GM10248 (cell line): ENCODE measurements at places on chromosomes 13 and 19.

- DNase-seq: no peak
Measured at GRCh38 chr13:70747262-70747661, 639.0 kb upstream of the KLHL1 start.

- DNase-seq: peak; percentile 74
Measured at GRCh38 chr19:48469289-48469881, at the start of gene CYTH2. TSS of gene CYTH2 (plus strand) at chr19:48469369. CDS start at chr19:48469508, 139 bp downstream.

DNA sequence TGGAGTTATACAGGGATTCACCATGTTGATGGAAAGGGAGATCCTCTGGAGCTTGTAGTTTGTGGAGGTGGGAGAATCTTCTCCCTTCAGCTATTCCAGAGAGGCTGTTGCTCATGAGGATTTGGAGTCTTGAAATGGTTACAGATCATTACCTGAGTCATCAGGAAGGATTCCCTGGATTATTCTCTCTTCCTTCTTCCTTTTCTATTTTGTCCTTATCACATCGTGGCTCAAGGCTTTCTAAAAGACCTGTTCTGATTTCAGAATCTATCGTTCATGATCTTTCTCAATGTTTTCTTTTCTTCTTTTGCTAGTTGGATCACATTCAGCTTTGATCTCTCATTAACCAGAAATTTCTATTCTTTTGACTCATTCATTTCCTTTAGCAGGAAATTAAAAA, 196.0 kb downstream of the KLF5 start:
- DNase-seq: no peak

DNA sequence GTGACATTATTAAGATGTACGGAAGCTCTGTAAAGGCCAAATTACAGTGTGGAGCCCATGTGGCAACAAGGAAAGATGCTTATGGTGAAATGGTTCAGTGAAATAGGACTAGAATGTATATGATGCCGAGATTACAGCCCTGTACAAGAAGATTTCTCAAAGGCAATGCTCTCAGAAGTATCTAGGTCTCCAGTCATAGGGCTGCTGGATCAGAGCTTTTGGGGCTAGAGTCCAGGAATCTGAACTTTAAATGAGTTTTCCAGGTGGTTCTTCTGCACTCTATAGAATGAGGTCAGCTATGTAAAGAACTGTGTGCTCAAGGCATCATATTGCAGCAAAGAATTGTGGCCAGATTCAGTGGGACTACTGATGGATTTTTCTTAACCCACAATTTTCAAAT, 75.4 kb upstream of the STK24 start:
- DNase-seq: no peak

GRCh38 chr13:40127925-40128324, 472.5 kb downstream of the COG6 start:
- DNase-seq: no peak

- no peak for DNase-seq
Measured at GRCh38 chr13:101919541-101920181, 467.2 kb downstream of the ITGBL1 start.

DNA sequence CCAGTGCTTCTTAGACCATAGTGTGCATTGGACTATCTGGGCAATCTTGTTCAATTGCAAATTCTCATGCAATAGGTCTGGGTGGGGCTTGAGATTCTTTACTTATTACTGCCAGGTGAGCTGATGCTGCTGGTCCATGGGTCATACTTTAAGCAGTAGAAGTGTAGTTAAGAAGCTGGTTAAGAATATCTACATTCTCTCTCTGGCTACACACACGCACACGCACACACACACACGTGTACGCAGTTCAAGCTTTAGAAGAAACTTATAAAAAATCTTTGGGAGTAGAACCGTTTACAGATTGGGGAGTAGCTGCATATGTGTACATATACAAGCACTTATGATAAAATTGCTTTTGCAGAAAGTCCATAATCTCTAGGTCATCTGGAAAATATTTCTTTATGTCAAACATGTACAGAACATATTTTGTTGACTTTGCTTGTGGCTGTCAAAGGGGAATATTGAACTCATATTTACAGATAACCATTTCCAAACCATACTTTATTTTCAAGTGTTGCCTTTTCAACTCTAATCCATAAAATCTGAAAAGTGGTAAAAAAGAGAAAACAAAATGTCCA, 99.7 kb downstream of the GPC6 start:
- no peak for DNase-seq

DNA sequence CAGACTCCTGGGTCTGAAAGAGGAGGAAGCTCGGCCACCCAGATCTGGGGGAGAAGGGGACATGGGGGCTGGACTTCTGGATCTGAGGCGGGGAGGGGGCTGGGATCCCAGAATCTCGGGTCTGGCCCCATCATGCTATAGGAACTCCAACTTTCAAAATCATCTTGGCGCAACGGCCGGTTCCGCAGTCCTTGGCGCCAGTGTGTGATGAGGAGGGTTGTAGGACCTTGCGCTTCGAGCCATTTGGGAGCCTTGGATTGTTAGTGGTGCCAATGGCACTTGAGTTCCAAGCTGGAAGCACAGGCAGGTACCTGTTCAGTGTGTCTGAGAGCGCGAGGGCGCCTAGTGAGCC, 324 bp downstream of the RUVBL2 start:
- no peak for DNase-seq

GRCh38 chr13:26222520-26223046, 469 bp upstream of the RNF6 start:
- no peak for DNase-seq

- peak; percentile 94 for DNase-seq
Measured at GRCh38 chr13:114132419-114133121, at the start of gene RASA3. TSS of gene RASA3 (minus strand) at chr13:114132623. CDS start at chr13:114132489, 134 bp downstream.

DNA sequence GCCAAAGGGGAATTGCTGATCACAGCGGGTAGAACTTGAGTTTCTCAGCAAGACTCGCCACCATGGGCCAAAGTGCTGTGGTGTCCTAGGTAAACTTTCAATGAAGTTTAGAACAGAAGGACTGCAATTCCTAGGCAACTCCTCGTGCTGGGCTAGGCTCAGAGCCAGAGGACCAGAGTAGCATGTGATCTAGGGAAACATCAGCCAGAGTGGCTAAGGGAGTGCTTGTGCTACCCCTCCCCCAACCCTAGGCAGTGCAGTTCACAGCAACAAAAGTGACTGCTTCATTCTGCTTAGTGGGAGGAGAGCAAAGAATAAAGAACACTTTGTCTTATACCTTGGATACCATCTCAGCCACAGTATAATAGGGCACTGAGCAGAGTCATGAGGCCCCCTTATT, 1658.6 kb upstream of the MIR17HG start:
- DNase-seq: no peak

DNA sequence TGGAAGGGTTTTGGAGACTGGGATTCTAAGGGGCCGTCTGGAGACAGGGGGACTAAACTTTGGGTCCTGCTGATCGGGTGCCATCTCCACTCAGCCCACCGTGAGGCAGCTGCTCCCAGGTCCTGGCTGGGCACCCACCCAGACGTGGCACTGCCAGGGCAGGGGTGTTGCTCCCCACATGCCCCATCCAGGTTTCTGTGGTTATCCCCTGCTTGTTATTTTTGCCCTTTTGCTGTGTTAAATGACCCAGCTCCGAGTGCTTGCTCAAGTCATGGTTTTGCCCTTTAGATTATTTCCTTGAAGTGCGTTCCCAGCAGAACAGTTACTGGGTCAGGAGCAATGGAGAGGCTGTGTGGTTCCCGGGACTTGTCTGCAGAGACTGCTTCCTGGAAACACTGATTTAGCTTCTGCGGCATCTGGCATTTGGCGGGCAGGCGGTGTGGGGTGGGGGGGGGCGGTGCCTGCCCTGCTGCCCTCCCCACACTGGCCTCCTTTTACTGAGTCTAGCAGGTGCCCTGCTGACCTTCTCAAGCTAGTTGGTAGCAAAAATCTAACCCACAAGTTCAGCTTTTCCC, 1.9 kb downstream of the RAB11B start:
- no peak for DNase-seq

DNA sequence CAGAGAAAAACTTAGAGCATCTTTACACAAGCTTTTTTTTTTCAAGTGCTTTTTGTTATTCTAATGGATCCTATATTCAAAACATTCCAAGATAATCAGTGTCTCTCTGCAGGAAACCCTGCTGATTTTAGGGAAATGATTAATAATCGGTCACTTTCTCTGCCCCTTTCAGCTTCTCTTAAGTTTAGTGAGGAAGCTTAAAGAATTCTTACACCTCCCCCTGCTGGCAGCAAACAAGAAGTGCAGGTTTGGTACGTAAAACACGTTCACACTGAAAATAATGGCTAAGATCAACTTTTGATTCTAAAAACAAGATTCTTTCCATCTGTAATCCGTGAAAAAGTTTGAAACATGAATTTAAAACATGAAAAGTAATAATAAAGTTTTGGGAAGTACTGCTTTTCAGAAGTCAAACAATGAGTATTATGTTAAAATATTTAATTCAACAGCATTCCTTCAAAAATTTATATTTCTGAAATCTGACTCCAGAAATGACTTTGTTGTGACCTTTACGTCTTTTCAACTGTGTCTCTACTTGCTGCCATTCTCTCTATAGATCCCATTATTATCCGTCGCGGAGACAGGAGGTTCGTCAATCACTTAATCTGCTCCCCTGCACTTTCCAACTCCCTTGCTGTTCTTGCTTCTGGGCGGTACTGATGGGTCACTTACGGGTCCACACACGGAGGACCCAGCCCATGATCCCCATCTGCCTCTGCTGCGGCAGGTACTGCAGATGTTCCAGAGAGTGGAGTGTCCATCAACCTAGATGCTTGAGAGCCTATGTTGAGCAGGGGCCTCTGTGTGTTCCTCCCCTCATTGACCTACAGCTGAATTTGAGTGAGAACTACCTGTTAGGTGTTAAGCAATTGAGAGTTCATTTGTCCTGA, 203.1 kb upstream of the EDNRB start:
- peak; percentile 36 for DNase-seq

- no peak for DNase-seq
Measured at GRCh38 chr13:97881556-97881955, 71.9 kb upstream of the IPO5 start.

DNA sequence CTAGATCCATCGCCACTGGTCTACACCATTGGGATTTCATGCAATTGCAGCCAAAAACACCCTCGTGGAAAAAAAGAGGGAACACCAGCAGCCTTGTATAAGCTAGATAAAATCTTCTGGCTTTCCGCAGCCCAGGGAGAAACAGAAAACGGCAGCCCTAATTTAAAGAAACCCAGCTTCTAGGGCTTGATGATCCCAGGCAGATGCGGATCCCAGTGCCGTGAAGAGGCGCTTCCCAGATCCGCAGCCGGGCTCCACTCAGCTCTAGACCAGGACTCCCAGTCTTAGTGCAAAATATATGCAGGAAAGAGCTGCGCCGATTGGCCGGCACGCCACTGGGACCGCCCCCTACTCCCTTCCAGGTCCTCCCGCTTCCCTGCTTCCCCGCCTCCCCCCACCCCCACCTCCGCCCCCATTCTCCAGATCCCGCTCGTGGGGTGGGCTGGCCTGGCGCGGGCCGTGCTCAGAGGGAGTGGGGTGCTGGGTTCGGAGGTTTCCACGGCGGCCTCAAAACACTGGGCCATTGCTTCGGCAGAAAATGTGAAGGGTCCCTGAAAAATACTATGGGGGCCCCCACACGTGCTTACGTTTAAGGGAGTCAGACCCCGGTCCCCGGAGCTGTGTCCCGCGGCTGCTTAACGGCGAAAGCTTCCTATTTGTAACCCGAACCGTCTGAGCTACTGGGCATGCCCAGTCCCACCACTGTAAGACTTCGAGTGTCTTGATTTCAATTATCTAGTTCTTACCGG, 63.1 kb downstream of the SERP2 start:
- DNase-seq: peak; percentile 38

GRCh38 chr19:13334801-13335481, 171.3 kb downstream of the CACNA1A start:
- DNase-seq: no peak

DNA sequence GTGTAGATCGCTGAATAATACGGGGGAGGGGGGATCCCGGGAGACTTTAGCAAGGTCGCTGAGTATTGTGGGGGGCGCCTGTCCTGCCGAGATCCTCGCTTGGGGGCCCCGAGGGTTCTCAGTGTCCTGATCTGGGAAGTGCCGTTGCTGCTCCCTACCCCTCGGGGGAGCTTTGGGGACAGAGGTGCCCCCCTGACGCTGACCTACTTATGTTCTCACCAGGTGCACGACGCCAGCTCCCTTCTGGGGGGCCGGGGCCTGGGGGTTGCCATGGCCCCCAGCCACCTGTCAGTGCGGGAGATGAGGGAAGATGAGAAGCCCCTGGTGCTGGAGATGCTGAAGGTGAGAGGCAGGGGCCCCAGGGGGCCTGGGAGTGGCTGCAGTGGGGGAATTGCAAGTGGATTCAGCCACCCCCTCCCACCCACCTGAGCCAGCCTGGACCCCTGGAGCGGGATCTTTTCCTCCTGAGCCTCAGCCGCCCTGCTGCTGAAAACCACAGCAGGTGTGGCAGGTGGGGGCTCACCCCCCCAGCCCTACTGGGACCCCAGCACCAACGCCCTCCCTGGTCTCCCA, 537 bp downstream of the NAT14 start:
- DNase-seq: no peak

GRCh38 chr19:16073988-16074387, 2.3 kb upstream of the TPM4 start:
- no peak for DNase-seq

GRCh38 chr13:67298297-67298696, 68.2 kb upstream of the PCDH9 start:
- no peak for DNase-seq

GRCh38 chr19:32829345-32829896, 40.1 kb downstream of the SLC7A9 start:
- no peak for DNase-seq

DNA sequence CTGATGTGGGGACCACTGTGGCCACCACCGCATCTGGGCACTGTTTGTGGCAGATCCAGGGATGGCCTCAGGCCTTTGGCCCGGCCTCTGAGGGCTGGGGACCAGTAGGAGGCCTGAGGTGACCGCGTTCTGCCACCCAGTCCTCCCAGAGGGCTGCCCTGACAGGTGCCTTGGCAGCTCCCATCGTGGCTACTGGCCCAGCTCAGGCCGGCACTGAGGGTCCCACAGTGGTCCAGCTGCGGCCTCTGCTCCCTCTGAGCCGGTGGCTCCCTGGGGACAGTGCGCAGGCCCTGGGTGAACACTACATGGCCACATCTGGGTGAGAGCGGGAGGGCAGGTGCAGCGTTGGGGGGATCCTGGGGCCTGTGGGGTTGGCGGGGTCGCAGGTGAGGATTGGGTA, 61.9 kb downstream of the KDM4B start:
- DNase-seq: no peak

GRCh38 chr13:91132786-91133185, 214.7 kb upstream of the MIR17HG start:
- no peak for DNase-seq

GRCh38 chr13:39362652-39363381, 240.2 kb downstream of the LHFPL6 start:
- DNase-seq: no peak

- DNase-seq: no peak
Measured at GRCh38 chr13:40961826-40962225, 57.3 kb downstream of the ELF1 start.

DNA sequence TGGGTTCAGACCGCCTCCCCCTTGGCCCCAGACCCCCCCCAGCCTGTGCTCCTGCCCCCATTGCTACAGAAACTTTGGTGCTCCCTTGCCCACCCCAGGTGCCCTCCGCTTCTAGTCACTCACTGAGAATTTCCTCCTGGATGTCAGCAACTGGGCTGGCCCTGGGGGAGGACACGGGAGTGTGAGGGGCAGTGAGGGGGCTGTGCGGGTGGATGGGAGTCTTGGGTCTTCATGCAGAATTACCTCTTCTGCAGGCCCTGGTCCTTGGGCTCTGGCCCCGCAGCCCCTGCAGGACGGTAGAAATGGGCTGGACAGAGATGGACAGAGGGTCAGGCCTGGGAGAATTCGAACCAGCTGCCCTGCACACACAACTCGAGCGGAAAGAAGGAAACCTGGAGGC, 4.8 kb downstream of the LILRB5 start:
- DNase-seq: no peak
